ENCODE measurements at places on chromosomes 1 and 21.

- DNase-seq, result no peak
These were observed 13.1 kb upstream of the HEYL start for GRCh38 chr1:39652554-39652953.

GRCh38 chr1:119721896-119722295, 10.2 kb downstream of the PHGDH start:
- DNase-seq, result no peak

DNA sequence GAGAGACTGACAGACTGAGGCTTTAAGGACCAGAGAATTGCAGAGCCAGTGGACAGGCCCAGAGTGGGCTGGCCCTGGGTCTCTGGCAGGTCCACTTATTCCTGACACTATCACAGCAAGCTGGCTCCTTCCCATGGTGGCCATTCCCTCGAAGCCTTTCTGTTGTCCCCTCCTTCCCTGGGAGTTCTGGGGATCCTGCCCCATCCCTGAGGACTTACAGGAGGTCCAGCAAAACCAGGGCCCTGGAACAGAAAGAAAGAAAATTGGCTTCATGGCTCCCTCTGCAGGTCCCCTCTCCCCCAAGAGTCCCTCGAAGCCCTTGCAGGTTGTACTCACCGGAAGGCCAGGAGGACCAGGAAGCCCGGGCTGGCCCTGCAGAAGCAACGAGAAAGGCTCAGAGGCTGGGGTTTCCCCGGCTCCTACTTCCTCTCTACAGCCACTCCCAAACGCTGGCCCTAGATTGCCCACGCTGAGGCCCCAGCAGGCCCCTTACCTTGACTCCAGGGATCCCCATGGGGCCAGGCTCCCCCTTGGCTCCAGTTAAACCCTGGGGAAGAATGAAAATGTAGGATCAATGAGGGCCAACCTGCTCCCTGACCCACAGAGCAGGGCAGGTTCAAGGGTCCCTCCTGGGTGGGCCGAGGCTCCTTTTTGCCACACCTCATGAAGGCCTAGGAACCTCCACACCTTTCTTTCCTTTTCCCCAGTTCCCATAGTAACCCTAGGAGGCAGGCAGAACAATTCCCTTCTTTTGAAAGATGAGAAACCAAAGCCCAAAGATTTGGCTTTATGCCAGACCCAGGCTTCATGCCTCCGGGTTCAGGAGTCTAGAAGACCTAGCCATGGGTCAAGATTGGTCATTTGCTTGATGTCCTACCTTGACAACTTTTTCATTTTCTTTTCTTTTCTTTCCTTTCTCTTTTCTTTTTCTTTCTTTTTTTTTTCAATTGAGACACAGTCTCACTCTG, 4.6 kb downstream of the COL9A2 start:
- DNase-seq, result peak; percentile 41

GRCh38 chr1:169240449-169241232, 127.0 kb downstream of the NME7 start:
- DNase-seq, result no peak

- DNase-seq, result no peak
These were observed 28.1 kb upstream of the PM20D1 start for GRCh38 chr1:205878026-205878425.

GRCh38 chr1:225468270-225469020, 40.6 kb upstream of the LBR start:
- no peak for DNase-seq

DNA sequence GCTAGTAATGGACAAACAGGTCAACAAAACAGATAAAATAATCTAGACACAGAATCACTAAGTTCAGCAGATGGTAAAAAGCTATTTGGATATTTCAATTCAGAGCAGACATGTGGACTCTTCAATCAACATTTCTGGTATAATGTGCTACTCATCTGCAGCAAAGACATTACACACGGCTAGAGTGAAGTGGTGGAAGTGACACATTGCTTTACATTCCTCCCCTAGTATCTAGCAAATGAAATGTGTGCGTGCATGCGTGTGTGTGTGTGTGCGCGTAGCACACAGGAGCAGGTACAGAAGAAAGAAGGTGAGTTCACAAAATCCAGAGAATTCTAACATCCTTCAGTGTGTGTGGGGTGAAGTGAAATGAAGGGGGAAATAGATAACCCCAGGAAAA, 8.3 kb downstream of the AHCTF1 start:
- DNase-seq, result no peak

DNA sequence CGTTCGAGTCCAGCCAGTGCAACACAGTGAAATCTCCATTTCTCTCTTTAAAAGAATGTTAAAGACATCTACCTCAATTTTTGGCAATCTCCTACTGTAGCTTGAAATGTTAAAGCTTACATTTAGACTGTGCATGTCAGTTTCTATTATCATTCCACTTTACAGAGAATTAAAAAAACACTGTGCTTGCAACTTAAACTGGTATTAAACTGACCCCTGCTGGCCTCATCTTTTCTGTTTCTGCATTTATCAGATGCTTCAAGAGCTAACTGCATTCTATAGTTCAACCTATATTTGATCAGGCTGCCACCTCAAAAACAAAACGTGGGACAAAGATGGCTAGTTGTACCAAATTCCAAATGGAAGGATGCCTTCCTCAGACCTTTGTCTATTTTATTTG, 226.5 kb downstream of the SMYD3 start:
- DNase-seq, result peak; percentile 35

GRCh38 chr21:45140346-45140940, 66.1 kb downstream of the ADARB1 start:
- DNase-seq, result peak; percentile 61

GRCh38 chr1:41728403-41729202, 190.1 kb downstream of the HIVEP3 start:
- DNase-seq, result peak; percentile 38

All from globus pallidus (tissue), 1 donor.